ENCODE measurements at places on chromosomes 6 and 20.

DNA sequence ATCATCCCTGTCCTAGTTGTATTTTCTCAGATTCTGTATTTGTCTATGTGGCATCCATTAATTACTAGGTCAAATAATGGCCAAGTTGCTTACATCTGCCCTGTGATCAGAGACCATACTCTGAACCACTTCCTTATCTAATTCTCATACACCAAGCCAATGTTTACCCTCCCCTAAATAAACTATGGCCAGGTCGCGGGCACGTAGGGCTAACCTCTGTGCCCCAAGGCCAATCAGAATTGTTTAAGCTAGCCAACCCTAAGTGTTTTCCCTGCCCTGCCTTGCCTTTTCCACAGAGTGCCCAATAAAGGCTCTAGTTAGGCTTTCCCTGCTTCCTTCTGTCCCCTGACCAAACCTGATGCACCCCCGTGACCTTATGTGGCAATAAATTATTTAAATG lies 2.8 kb upstream of the CALHM4 start:
- DNase-seq, result no peak

DNA sequence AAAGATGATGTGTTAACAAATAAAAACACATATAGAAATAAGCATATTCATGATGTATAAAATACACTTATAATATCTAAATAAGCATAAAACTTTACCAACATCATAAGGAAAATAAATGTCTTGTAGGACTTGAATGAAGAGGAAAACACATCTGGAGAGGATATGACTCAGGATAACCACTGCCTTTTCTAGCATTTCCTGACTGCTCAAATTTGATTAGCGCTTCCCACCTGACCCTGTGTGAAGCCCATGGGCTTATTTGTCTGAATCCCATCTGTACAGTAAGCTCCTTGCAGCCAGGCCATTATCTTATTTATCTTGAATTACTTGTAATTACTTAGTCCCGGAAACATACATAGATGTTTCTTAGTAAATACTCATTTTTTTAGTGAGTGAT lies 608.6 kb downstream of the COL12A1 start:
- no peak for DNase-seq

DNA sequence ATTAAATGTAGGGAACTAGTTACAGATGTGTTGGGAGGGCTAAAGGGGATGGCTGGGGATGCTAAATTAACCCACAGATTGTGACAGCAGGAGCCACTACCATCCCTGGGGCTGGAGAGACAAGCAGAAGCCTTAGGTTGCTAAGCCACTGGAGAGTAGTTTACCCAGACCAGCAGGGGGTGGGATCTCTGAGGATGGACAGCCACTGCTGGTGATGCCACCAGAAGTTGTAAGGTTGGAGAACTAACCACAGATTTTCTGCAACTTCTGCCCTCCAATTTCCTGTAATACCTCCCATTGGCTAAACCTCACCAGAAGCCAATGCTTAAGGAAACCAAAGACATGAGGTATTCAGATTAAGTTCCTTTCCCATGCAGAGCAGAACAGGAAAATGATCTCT lies 139.6 kb upstream of the NOX3 start:
- no peak for DNase-seq

DNA sequence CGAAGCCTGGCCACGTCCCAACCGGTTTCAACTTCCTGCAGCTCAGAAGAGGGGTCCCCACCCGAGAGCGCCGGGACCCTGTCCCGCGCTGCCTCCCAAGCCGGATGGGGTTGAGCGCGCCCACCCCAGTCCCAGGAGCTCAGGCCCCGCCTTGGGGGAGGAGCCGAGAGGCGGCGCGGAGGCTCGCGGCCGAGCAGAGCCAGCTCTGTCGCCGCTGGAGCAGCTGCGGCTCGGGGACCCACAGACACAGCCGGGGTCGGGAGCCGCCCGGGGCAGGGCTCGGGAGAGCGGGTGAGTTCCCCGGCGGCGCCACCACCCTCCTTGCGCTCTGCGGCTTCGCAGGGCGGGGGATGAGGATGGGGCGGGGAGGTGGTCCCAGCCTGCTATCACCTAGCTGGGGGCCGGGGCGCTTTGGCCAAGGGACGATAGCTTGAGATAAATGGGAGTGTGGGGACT lies at the start of gene PPP1R16B:
PPP1R16B (plus strand) TSS at position 196 of the 456 bp plus-strand sequence. CDS start 30,229 bp downstream, outside the sequence.
- DNase-seq, result peak; percentile 67

DNA sequence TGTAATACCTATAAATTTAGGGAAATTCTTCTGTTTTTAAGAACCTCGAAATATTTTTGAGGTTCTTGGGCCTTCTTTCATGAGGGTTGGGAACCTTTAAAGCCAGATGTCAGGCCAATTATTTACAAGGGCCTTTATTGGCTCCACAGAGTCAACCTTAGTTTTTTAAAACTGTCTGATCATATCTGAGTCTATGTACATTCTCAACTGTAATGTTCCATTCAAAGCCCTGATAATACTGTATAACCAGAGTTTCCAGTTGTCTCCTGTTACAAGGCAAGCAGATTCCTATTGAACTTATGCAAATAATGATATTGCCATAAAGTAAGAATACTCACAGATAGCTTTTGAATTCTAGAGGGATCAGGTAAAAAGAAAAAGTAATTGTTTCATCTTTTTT lies 545.5 kb downstream of the EPM2A start:
- DNase-seq, result no peak

GRCh38 chr6:26103141-26103769 lies 16.0 kb downstream of the HFE start:
- DNase-seq, result no peak

DNA sequence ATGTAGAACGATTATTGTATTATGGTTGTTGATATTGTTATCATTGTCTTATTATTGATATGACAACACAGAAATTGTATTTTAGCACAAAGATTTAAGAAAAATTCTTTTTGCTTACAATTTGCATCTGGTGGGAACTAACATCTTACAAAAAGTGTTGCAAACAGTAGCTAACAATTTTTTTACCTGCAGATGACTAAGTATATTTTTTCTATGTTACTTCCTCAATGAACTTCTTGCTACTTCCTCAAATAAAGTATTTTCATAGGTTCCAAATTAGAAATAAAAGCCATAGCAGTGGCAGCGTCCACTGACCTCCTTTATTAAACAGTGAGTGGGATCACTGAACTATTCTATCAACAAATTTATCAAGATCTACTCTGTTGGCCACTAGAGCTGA lies 847.0 kb downstream of the PHF3 start:
- DNase-seq, result no peak

GRCh38 chr20:22984008-22984407 lies 51.1 kb upstream of the SSTR4 start:
- DNase-seq, result no peak

GRCh38 chr6:2877057-2877882 lies 25.8 kb downstream of the SERPINB9 start:
- DNase-seq, result no peak

DNA sequence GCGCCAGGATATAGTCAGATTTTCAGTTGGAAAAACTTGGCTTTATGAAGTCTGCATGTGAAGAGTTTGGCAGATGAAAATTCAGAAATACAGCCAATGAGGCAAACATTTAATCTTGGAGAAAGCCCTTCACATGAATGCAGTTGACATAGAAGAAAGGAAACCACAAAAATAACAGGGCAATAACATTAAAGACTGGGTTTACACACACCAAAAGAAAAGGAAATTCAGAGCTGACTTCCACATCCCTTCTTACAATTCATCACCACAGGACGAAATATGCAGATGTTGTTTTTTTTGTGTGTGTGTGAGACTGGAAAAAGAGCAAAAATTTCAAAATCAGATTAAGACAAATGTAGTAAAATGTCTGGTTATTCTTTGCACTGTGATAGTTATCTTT lies 69.8 kb upstream of the HEY2 start:
- no peak for DNase-seq

DNA sequence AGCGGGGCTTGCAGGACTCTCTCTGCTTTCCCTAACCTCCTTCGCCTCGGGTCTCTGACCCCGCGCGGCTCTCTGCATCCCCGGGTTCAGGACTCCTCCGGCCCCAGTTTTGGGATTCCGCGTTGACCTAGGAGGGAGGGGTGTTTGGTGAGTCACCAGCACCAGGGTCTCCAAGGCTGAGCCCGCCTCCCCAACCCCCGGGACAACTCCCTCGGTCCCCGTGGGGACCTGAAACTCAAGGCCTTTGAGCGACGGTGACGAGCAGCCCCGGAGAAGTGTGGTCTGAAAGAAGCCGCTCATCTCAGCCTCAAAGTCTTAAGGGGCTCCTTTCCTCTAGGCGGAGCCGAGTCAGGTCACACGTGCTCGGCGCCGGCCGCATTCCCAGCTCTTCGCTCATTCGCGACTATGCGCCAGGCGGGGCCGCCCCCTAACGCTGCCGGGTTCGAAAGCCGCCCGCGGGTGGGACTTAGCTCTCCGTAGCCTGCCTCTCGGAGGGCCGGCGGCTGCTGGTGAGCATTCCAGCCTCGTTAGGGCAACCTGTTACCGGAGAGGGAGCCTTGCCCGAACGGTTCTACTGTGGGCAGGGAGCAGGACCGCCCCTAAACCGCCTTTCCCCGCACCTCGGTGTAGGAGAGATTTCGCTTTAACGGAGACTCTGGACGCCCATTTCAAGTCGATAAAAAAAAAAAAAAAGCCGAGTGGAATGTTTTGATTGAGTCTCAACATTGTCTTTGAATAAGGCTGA lies 3.0 kb upstream of the PRDM13 start:
- DNase-seq, result no peak

GRCh38 chr6:13668291-13668928 lies 43.2 kb downstream of the RANBP9 start:
- no peak for DNase-seq

DNA sequence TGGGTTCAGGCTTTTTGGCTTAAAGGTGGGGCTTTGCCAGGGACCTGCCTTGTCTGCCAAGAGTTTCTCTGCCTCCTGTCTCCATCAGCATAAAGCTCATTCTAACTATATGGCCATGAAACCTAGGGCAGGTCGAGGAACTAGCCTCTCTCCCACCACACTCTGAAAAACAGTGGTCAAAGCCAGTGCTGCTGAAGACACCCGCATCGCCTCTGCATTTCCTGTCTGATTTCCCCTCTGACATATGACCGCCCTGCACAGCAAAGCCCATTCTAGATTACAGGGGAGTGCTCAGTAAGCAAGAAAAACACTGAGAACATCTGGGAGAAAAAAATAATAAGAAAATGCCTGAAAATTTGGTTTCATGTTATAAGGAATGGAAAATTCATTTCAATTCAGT lies 573.6 kb downstream of the PRKN start:
- no peak for DNase-seq

DNA sequence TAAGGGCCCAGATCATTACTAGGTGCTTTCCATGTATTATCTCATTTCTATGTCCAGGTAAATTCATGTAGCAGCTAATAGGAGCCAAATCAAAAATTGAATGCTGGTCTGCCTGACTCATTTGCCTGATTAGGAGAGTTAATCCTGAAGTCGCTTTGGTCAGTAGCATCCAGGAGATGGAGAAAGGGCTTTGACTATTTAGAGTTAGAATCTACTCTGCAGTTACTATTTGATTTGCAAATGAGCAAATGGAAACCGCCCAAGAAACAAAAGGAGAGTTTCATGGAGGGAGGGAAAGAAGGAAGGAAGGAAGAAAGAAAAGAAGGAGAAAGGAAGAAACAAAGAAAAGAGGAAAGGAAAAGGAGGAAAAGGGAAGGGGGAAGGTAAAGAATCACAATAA lies 539.6 kb upstream of the MMS22L start:
- DNase-seq, result no peak

DNA sequence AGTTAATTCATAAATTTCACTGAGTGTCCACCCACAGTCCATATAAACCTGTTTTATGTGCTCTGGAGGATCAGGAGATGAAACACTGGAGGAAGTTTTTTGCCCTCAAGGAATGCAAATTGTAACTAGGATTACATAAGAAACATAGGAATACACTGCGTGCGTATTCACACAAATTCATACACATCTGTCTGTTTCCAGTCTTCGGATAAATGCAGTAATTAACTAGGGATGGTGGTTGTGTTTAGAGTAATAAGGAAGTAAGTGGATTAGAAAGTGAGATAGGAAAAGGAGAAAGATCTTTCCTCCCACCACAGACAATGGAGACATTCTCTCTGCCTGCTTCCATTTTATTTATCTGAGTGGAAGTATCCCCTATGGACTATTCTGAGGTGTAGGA lies 35.7 kb upstream of the POPDC3 start:
- DNase-seq, result no peak

GRCh38 chr6:144853603-144854002 lies 568.5 kb downstream of the UTRN start:
- no peak for DNase-seq

DNA sequence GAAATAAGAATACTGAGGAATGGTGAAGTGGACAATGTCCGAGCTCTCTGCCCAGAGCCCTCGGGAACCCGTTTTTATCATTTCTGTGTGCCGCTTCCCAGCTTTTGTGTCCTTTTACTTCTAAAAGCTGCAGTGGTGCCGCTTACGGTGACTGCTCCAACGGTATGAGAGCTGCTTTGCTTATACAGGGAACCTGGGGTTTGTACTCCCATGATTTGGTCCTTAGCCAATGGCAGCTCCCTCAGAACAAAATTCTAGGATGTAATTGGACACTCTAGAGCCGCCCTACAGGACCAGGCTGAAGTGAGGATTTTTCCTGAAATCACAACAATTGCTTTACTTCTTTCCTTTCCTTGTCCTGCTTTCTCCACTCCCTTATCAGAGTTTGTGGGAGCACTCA lies 24.2 kb upstream of the PCSK2 start:
- no peak for DNase-seq

GRCh38 chr20:62258499-62259293 lies 20.4 kb downstream of the OSBPL2 start:
- DNase-seq, result no peak

GRCh38 chr6:30768634-30769087 lies 24.3 kb upstream of the IER3 start:
- no peak for DNase-seq

DNA sequence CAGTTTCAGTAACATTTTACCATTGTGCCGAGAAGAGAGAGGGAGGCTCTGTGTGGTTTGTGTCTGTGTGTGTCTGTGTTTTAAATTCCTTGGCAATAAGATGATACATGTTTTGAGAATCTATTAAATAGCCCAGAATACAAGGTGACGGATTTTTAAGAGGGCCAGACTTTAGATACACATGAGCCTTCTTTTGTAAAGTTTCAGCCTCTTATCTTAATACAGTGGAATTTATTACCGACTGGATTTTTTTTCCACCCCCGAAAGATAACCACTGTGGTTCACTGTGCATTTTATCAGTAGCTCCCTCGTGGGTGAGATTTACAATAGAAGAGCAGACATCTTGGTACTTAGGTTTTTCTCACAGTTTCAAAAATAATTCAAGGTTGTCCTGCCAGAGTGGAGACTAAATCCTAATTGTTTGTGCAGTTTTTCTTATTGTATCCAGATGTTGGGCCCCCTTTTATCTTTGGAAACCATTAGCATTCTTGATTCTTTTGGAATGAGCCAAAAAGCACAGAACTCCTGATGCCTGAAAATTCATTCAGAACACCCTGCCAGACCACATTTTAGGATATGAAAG lies 49.9 kb downstream of the STK4 start:
- no peak for DNase-seq

GRCh38 chr6:155366325-155366724 lies 52.0 kb upstream of the TFB1M start:
- DNase-seq, result no peak

DNA sequence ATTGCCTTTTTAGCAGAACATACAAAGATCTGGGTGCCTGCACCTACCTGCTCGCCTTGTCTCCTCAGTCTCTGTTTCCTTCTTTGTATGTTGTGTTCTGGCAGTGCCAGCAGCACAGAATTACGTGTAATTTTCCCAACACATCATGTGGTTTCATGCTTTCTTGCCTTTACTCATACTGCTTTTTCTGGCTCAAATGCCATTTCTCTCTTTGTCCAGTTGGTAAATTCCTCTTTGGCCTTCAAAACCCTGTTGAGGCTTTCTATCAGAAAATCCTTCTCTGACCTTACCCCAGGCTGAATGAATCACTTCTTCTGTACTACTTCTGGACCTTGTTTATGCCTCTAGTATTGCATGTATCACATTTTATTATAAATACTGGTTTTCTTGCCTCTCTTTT lies 31.8 kb downstream of the L3MBTL3 start:
- DNase-seq, result no peak

Data from pancreas (tissue), 10 donors.